ENCODE measurements at places on chromosomes 6 and 20. TPM values are rescaled to one million over a fixed set of nuclear protein-coding genes. Genes with fewer than 3 reads are reported as not detected.

Gene PRDM13
- total RNA-seq: not detected

Gene PHACTR3
- total RNA-seq: not detected

DNA sequence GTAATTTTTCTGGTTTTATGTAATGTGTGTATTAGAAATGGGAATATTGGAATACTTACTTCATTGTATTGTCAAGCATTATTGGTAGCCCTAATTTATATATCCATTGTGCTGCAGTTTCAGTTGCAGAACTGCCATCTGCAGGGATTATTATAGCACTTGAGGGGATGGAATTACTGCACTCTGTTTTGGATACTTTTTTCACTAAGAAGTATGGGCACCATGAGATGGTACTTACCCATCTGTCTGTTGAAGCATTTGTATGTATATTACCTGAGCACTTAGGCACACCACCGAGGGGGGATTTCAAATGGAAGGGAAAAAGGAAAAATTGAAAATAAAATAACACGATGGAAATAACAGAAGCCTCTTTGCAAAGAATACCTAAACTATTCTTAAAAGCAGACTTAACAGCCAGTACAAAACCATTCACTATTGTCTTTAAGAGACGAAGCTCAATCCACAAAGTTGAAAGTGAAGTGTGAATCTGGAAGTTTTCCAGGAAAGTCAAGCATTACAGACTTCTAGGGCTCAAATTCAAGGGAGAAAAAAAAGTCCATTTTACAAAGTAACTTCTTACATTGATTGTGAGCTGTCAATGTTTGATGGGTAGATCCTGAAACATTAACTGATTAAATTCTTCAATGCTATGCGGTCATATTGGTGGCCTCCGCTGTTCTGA lies 318.7 kb downstream of the SOX4 start:
- H3K36me3 ChIP-seq: no peaks in the 10 kb centered on the region
- peaks cover 5% of the 10 kb centered on the region for H3K27me3 ChIP-seq
- no peak overlapping the region for H3K4me3 ChIP-seq
- DNase-seq: no peak
- H3K27ac ChIP-seq: no peak overlapping the region

DNA sequence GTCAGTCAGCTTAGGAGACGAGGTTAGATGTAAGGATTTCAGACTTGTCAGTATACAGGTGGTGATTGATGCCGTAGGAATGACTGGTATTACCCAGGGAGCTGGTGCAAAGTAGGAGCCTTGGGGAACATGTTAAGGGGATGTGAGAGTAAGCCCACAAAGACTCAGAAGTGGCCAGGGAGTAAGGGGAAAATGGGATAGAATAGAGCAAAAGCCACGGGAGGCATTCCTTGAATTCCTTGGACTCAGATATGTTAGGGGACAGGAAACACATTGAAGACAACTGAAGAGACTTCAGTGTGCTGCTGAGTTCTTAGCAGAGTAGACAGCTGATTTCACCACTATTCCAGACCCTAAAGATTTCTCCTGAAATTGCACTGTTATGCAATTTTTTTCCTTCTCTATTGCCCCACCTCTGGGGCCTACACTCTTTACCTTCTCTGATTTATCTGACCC lies 1.2 kb upstream of the ACAT2 start:
- H3K27ac ChIP-seq: peak overlapping the region; percentile 95
- DNase-seq: no peak
- peak overlapping the region; percentile 89 for H3K4me3 ChIP-seq
- H3K4me1 ChIP-seq: peaks cover 27% of the 10 kb centered on the region
- H3K27me3 ChIP-seq: no peaks in the 10 kb centered on the region

GRCh38 chr20:13231031-13231752 lies 10.1 kb downstream of the ISM1 start:
- H3K36me3 ChIP-seq: peaks cover 15% of the 10 kb centered on the region
- peaks cover 37% of the 10 kb centered on the region for H3K4me1 ChIP-seq
- peak; percentile 54 for DNase-seq
- peak overlapping the region; percentile 73 for H3K4me3 ChIP-seq
- H3K27me3 ChIP-seq: no peaks in the 10 kb centered on the region

- H3K36me3 ChIP-seq: peaks cover 17% of the 10 kb centered on the region
- H3K27me3 ChIP-seq: no peaks in the 10 kb centered on the region
- no peak for DNase-seq
- no peak overlapping the region for H3K27ac ChIP-seq
- H3K4me3 ChIP-seq: no peak overlapping the region
Observed at GRCh38 chr6:170005665-170006064, 254.2 kb downstream of the ERMARD start.

DNA sequence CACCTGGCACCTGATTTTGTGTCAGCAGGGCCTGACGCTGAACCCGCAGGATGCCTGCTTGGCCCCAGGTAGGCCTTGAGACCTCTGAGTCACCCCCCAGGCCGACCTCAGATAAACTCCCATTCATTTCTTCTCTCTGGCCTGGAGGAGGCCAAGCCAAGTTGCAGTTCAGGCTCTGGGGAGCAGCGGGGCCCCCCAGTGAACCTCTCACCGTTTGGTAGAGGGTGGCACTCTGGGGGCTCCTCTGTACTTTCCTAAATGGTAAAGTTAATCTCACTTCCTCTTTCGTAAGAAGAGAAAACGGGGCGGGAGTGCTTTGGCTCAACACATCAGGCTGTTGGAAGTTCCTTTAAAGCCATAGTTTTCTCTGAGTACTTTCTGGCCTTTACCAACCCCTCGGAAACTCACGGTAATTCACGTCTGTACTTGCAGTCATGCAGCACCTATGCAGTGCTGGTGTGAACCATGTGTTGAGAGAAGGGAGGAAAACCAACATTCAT lies 2.8 kb downstream of the SIRPA start:
- H3K27ac ChIP-seq: no peak overlapping the region
- no peaks in the 10 kb centered on the region for H3K36me3 ChIP-seq
- peaks cover 41% of the 10 kb centered on the region for H3K27me3 ChIP-seq
- H3K4me3 ChIP-seq: no peak overlapping the region
- DNase-seq: no peak

- H3K4me3 ChIP-seq: peak overlapping the region; percentile 95
- peak overlapping the region; percentile 96 for H3K27ac ChIP-seq
- no peak for DNase-seq
- H3K4me1 ChIP-seq: peaks cover 24% of the 10 kb centered on the region
- H3K36me3 ChIP-seq: peaks cover 19% of the 10 kb centered on the region
- peaks cover 2% of the 10 kb centered on the region for H3K27me3 ChIP-seq
Observed at GRCh38 chr20:34363465-34364222, 571 bp downstream of the ITCH start.

GRCh38 chr6:135464634-135465033 lies 32.9 kb downstream of the AHI1 start:
- DNase-seq: no peak
- H3K4me1 ChIP-seq: no peaks in the 10 kb centered on the region
- H3K27me3 ChIP-seq: no peaks in the 10 kb centered on the region
- H3K4me3 ChIP-seq: no peak overlapping the region
- H3K27ac ChIP-seq: no peak overlapping the region

- H3K36me3 ChIP-seq: no peaks in the 10 kb centered on the region
- no peak overlapping the region for H3K27ac ChIP-seq
- peaks cover 46% of the 10 kb centered on the region for H3K27me3 ChIP-seq
- peaks cover 17% of the 10 kb centered on the region for H3K4me1 ChIP-seq
- H3K4me3 ChIP-seq: no peak overlapping the region
- DNase-seq: no peak
Observed at GRCh38 chr6:30169658-30170614, 6.6 kb downstream of the TRIM15 start.

- H3K27ac ChIP-seq: no peak overlapping the region
- no peak for DNase-seq
- no peak overlapping the region for H3K4me3 ChIP-seq
- no peaks in the 10 kb centered on the region for H3K27me3 ChIP-seq
Observed at GRCh38 chr6:110216140-110216539, 35.9 kb downstream of the CDC40 start.

DNA sequence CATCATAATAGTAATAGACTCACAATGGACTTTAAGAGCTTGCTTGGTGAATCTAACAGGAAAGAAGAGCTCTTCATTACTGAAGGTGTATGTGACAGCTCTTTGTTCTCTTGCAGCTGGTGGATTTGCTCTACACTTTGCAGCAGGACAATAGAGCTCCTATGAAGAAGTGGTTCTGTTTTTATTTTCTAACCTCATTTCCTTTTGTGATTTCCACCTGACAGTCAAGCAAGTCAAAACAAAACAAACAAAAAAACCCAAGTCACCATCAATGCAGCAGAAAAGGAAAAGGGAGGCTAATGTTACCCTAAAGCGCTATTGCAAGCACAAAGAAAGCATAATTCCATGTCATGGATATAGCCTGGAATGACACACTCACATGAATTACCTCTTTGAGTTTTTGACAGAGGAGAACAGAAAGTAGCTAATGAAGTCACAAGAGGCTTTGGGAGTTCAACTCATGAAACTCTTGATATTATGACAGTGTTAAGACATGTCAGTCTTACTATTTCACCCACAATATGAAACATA lies 1188.1 kb downstream of the EPHA7 start:
- no peak for DNase-seq
- no peaks in the 10 kb centered on the region for H3K4me1 ChIP-seq
- H3K4me3 ChIP-seq: no peak overlapping the region
- no peaks in the 10 kb centered on the region for H3K27me3 ChIP-seq
- no peaks in the 10 kb centered on the region for H3K36me3 ChIP-seq
- H3K27ac ChIP-seq: no peak overlapping the region

Gene FAM83C
- not detected for total RNA-seq

- no peak overlapping the region for H3K27ac ChIP-seq
- no peaks in the 10 kb centered on the region for H3K36me3 ChIP-seq
- H3K27me3 ChIP-seq: peaks cover 4% of the 10 kb centered on the region
- H3K4me1 ChIP-seq: no peaks in the 10 kb centered on the region
- DNase-seq: no peak
- no peak overlapping the region for H3K4me3 ChIP-seq
Observed at GRCh38 chr6:82337688-82338257, 25.8 kb upstream of the TPBG start.

GRCh38 chr6:46888578-46888977 lies 33.2 kb downstream of the ADGRF5 start:
- peaks cover 9% of the 10 kb centered on the region for H3K27me3 ChIP-seq
- no peaks in the 10 kb centered on the region for H3K36me3 ChIP-seq
- DNase-seq: no peak
- H3K4me3 ChIP-seq: no peak overlapping the region

DNA sequence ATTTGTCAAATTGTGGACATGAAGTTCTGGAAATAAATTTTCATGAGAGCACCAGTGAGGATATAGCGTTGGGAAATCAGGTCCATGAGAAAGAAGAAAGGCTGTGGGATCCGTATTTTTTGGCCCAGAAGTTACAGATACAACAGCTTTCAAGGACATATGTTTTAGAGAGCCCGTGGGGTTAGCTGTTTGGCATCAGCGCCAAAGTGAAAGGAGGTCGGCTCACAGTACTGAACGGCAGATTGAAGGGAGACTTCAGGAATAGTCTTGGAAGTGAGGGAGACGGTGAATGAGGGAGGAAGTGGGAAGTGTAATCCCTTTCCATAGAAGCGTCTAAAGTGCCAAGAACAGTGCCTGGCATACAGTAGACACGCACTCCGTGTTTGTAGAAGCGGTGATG lies 31.8 kb downstream of the ZDHHC14 start:
- H3K36me3 ChIP-seq: peaks cover 10% of the 10 kb centered on the region
- H3K4me3 ChIP-seq: no peak overlapping the region
- H3K27me3 ChIP-seq: no peaks in the 10 kb centered on the region

Gene ZNF217
- total RNA-seq: 144 TPM

- H3K27ac ChIP-seq: peak overlapping the region; percentile 6
- peaks cover 27% of the 10 kb centered on the region for H3K4me1 ChIP-seq
- H3K36me3 ChIP-seq: peaks cover 14% of the 10 kb centered on the region
- no peaks in the 10 kb centered on the region for H3K27me3 ChIP-seq
Observed at GRCh38 chr6:39215640-39216158, 13.6 kb downstream of the KCNK5 start.

- H3K27ac ChIP-seq: no peak overlapping the region
- H3K4me1 ChIP-seq: peaks cover 5% of the 10 kb centered on the region
- H3K36me3 ChIP-seq: no peaks in the 10 kb centered on the region
- peak overlapping the region; percentile 41 for H3K4me3 ChIP-seq
- DNase-seq: peak; percentile 56
Observed at GRCh38 chr6:105136431-105137350, 43.1 kb downstream of the POPDC3 start.

Gene ANKEF1
- 7.6 TPM for total RNA-seq

Gene LTB
- 431 TPM for total RNA-seq

Gene RBM24
- not detected for total RNA-seq

Gene MLIP
- total RNA-seq: not detected

- H3K27ac ChIP-seq: no peak overlapping the region
- peaks cover 2% of the 10 kb centered on the region for H3K27me3 ChIP-seq
- H3K4me3 ChIP-seq: no peak overlapping the region
- H3K4me1 ChIP-seq: peaks cover 11% of the 10 kb centered on the region
Observed at GRCh38 chr6:45591306-45591705, 213.6 kb upstream of the SUPT3H start.

GRCh38 chr20:25067102-25067987 lies 9.4 kb upstream of the ACSS1 start:
- peaks cover 43% of the 10 kb centered on the region for H3K27me3 ChIP-seq
- H3K4me3 ChIP-seq: no peak overlapping the region
- peaks cover 4% of the 10 kb centered on the region for H3K4me1 ChIP-seq

DNA sequence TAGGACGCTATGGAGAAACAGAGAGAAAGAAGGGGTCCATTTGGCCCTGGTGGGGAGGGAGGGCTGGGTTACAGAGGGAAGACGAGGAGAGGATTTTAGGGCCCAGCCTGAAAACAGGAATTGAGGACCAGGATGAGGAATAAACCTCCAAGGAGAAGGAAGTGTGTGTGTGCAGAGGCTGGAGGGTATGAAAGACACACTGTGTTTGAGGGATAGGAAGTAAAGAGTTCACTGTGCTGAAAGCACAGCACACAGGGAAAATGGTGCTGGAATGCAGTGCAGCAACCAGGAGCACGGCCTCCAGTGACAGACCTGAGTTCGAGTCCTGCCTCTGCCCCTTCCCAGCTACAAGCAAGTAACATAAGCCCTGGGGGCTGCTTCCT lies 7.8 kb downstream of the MBOAT1 start:
- no peaks in the 10 kb centered on the region for H3K27me3 ChIP-seq
- DNase-seq: no peak
- no peak overlapping the region for H3K4me3 ChIP-seq
- peaks cover 24% of the 10 kb centered on the region for H3K36me3 ChIP-seq
- H3K4me1 ChIP-seq: peaks cover 35% of the 10 kb centered on the region

DNA sequence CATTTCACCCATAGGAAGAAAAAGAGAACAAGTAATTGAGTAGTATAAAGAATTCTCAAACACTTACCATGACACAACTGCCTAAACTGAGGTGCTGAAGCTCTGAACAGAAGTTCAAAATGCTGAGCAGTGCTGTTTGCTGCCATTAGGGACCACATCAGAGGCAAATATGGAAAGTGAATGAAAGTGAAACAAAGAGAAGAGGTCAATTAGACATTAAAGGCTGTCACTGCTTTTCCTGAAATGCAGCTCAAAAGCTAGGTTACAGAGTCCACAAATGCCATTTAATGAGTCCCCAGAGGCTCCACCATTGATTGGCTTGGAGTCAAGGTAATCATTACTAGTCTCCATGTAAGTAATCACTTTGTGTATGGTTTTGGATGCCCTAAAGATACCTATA lies 46.1 kb downstream of the POU3F2 start:
- peak overlapping the region; percentile 6 for H3K4me3 ChIP-seq
- peaks cover 7% of the 10 kb centered on the region for H3K4me1 ChIP-seq
- H3K36me3 ChIP-seq: peaks cover 23% of the 10 kb centered on the region
- no peak for DNase-seq
- peak overlapping the region; percentile 7 for H3K27ac ChIP-seq

GRCh38 chr6:119142041-119142440 lies 63.6 kb upstream of the FAM184A start:
- H3K4me1 ChIP-seq: peaks cover 39% of the 10 kb centered on the region
- H3K36me3 ChIP-seq: peaks cover 1% of the 10 kb centered on the region
- H3K27ac ChIP-seq: no peak overlapping the region

Gene PACRG
- 0.58 TPM for total RNA-seq

GRCh38 chr6:3669916-3670315 lies 81.6 kb downstream of the PXDC1 start:
- H3K4me3 ChIP-seq: no peak overlapping the region
- no peaks in the 10 kb centered on the region for H3K36me3 ChIP-seq
- no peak for DNase-seq
- H3K27ac ChIP-seq: no peak overlapping the region
- peaks cover 3% of the 10 kb centered on the region for H3K27me3 ChIP-seq
- H3K4me1 ChIP-seq: no peaks in the 10 kb centered on the region

All from activated naive CD8-positive, alpha-beta T cell treated with anti-CD3 and anti-CD28 coated beads, Interleukin-2, amount 10 ng/mL, durations not matched to agents 7 days and 5 days (primary cell).